ENCODE measurements at places on chromosomes 13 and 19. TPM values are rescaled to one million over a fixed set of nuclear protein-coding genes. Genes with fewer than 3 reads are reported as not detected.

The MBD3L2B gene
- not detected for total RNA-seq

The RASGRP4 gene
- total RNA-seq = 0.16 TPM

The KIR3DL2 gene
- 1.3 TPM for total RNA-seq

The SYNE4 gene
- total RNA-seq = 3.8 TPM

The CGB2 gene
- total RNA-seq = not detected

The SPATA13 gene
- 59.0 TPM for total RNA-seq

The ZNF493 gene
- 78.3 TPM for total RNA-seq

The KRTDAP gene
- total RNA-seq = not detected

The NEK3 gene
- total RNA-seq = 4.4 TPM

The FUT2 gene
- not detected for total RNA-seq

The SYDE1 gene
- total RNA-seq = 1.6 TPM

The RUBCNL gene
- 1.1 TPM for total RNA-seq

The JSRP1 gene
- 0.24 TPM for total RNA-seq

The CD209 gene
- total RNA-seq = 0.68 TPM

The ELSPBP1 gene
- not detected for total RNA-seq

Data from naive thymus-derived CD4-positive, alpha-beta T cell (primary cell).